ENCODE measurements at places on chromosomes 6 and 20. TPM values are rescaled to one million over a fixed set of nuclear protein-coding genes. Genes with fewer than 3 reads are reported as not detected.

Gene ZKSCAN4
- 4.8 TPM for total RNA-seq

Gene TMEM74B
- 0.65 TPM for total RNA-seq

Gene PLG
- not detected for total RNA-seq

Gene RAET1E
- total RNA-seq, result not detected

Gene LY6G5B
- total RNA-seq, result 10.2 TPM

Gene BPI
- total RNA-seq, result 0.68 TPM

Gene TREM1
- total RNA-seq, result not detected

Gene BTN1A1
- not detected for total RNA-seq

Gene PRR18
- 0.70 TPM for total RNA-seq

Gene ADGRF4
- not detected for total RNA-seq

Gene ZNF334
- 4.8 TPM for total RNA-seq

Gene CST5
- not detected for total RNA-seq

Gene CALHM4
- not detected for total RNA-seq

Gene CYP24A1
- not detected for total RNA-seq

Gene TINAG
- not detected for total RNA-seq

Gene TXNDC5
- 226 TPM for total RNA-seq
